ENCODE measurements at places on chromosomes 4 and X.

DNA sequence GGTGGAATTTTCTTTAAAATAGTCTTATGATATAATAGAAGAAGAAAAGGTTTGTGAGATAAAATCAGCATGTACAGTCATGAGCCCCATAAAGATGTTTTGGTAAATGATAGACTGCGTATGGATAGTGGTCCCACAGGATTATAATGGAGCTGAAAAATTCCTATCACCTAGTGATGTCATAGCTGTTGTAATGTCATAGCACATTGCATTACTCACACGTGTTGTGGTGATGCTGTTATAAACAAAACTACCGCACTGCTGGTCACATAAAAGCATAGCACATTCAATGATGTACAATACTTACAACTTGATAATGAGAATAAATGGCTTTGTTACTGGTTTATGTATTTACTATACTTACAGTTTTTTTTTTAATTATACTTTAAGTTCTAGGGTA lies 715.2 kb upstream of the HTR2C start:
- no peak for DNase-seq

- DNase-seq, result peak; percentile 45
These were observed 97.1 kb downstream of the NFKB1 start for GRCh38 chr4:102598086-102598761.

DNA sequence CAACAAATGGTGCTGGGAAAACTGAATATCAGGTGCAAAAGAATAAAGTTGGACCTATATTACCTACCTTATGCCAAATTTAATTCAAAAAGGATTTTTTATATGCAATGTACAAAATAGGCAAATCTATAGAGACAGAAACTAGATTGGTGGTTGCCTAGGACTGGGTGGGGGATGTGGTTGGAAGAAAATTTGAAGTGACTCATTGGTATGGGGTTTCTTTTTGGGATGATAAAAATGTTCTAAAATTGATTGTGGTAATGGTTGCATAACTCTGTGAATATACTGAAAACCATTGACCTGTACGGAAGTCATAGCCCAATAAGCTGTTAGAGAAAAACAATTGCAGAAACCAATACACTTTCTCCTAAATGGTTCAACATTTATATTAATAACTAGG lies 72.1 kb downstream of the COL4A5 start:
- peak; percentile 4 for DNase-seq

DNA sequence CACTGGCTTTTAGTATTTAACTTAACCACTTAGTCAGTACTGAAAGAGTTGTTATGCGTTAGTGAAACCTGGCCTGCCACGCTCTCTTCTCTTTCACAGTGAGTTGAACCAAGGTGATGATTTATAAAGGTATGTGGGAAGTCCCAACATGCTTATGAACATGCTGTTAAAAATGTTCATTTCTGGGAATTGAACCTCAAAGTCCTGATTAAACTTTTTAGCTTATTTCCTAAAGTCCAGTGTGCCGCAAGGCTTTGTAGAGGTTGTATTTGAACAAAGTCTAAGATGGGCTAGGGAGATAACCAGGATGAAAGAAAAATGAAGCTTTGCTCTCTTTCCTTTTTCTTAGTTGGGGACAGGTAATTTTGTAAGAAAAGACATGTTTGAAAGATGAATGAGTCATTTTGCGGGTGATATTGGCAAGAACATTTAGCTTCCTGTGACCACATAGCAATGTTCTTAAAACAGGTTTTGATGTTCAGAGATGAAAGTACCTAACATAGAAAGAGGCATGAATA lies 270.3 kb downstream of the DTHD1 start:
- DNase-seq, result no peak

DNA sequence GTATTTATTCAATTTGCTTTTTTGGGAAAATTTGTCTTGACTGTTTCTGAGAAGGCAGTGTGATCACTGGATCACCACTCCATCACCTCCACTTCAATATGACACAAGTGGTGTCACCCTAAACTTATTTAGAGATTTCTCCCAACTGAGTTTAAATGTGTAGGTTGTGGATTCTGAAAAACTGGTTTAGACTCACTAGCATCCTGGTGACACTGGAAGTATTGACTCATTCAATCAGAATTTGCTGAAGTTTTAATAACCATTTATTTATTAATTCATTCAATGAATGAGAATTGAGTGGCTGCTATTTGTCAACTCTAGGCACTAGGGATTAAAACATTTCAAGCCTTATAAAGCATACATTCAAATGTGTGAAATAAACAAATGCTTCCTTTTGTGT lies 819.1 kb upstream of the EPHA5 start:
- no peak for DNase-seq

- DNase-seq, result no peak
These were observed 107.8 kb downstream of the PARM1 start for GRCh38 chr4:75040703-75041102.

DNA sequence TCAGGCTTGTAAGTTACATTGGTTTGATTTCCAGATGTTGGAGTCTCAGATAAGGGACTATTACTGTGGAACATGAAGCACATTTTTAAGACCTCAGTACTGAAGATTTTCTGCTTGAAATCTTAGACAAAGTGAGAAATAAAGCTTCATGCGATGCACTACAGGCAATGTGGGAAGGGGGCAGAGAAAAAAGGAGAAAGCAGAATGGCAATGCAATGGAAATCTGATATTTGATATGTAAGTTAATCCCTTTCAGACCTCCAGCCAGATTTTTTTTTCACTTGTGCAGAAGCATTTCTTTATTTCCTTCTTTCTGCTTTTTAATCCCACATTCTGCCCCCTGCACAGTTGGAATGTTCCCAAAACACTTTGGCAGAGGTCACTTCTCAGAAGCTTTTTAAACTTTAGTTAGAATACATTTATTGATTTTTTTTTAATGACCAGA lies 174.3 kb downstream of the ADGRL3 start:
- peak; percentile 0 for DNase-seq

- DNase-seq, result peak; percentile 11
These were observed 33.9 kb downstream of the PDK3 start for GRCh38 chrX:24498975-24499374.
